Activated CD4-positive, alpha-beta T cell treated with anti-CD3 and anti-CD28 coated beads, Interleukin-2, Interleukin-4, amounts not matched to agents 100 ng/mL and 50 ng/mL, durations not matched to agents 16 hours and 8 hours (primary cell): ENCODE measurements at places on chromosomes 2 and 18.

- no peak for DNase-seq
These were observed 9.6 kb downstream of the CNDP2 start for GRCh38 chr18:74505776-74506175.

GRCh38 chr18:36849288-36850006 is 20.5 kb downstream of the KIAA1328 start:
- DNase-seq: no peak

DNA sequence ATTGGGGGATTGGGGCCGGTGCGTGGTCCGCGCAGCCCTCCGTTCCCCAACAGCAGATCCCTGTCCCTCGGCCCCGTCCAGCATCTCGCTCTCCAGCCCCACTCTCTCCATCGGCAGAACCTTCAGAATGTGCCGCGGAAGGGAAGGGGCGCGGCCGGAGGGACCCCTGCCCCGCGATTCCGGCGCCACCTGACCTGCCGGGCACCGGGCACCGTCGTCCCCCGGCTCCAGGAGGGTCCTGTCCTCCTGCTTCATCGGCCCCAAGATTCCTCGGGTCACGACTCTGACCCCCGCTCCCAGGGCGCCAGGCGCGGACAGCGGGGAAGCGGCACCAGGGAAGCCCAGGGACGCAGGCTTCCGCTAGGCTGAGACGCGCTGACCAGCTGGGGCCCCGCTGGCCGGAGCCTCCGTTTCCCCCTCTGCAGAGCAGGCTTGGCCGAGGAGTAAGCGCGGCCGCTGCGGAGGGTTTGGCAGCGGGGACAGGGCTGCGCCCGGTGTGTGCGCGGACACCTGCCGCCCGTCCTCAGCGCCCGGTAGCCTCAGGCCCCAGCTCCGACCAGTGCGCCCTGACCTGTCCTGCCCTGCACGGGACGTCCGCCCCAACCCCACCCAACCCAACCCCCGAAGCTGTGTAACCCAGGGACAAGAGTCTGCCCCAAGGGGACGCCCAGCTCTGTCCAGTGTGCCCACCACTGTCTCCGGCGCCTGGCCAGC is 16.8 kb upstream of the BOK start:
- no peak for DNase-seq

- DNase-seq: peak; percentile 43
These were observed 17.4 kb downstream of the FBLN7 start for GRCh38 chr2:112155331-112156151.

- no peak for DNase-seq
These were observed at the start of gene CGREF1 for GRCh38 chr2:27118525-27119329. Gene CGREF1 (minus strand): TSS chr2:27119128. CDS start chr2:27104366, 14,762 bp downstream.

DNA sequence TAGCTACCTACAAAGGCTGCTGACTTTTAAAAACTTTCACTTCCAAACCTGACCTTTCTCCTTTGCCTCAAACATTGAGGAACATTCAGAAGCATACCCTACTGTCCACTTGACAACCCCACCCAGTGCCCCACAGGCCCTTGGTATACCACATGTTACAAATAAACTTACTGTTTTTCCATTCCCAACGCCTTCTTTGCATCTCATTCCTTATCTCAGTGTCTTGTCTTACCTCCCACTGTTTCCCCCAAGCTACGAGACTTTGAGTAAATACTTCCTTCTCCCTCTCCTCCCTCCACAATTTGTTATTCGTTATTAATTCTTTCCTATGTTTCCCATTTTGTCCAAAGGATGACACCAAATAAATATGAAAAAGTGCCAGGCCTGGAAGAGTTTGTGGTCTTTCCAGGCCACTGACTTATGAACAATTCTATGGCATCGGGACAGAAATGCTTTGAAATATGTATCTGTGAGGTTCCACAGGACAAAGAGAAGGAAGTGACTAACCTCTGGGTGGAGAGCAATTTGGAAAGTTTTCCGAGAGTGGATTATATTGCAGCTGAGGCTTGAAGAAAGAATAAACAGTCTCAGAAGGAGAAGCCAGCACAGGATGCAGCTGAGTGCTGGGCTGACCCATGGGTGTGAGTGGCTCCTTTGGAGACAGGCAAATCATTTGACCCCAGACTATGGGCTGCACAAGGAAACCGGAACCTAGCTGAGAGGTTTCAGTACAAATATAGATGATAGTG is 409.0 kb downstream of the LPIN1 start:
- no peak for DNase-seq

GRCh38 chr18:54240629-54241107 is 16.2 kb upstream of the MBD2 start:
- DNase-seq: no peak

- no peak for DNase-seq
These were observed 12.0 kb upstream of the GALNT14 start for GRCh38 chr2:31150120-31150670.

GRCh38 chr2:144582651-144583380 is 62.9 kb upstream of the ZEB2 start:
- no peak for DNase-seq

- no peak for DNase-seq
These were observed 97.7 kb upstream of the PGAP1 start for GRCh38 chr2:197024206-197024605.

- DNase-seq: no peak
These were observed 129.0 kb upstream of the MYCN start for GRCh38 chr2:15811367-15811766.

DNA sequence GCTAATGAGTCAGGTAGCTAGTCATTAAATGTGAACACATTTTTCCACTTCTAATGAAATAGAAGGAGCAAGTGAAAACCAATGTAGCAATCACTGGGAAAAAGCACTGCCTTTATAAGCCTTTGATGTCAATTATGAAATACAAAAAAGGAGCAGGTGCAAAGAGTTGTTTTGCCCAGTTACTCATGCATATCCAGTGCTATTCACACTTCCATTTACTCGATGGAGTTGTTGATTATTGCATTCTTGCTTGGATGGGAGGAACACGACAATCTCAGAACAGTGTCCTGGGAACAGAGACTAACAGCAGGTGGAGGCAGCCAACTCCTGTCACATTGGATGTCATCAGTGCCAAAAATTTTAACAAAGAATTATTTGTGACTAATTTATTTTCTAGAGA is 372.5 kb downstream of the CBLN2 start:
- no peak for DNase-seq

GRCh38 chr2:197710424-197711042 is 5.4 kb downstream of the MARS2 start:
- peak; percentile 63 for DNase-seq

- no peak for DNase-seq
These were observed 53.2 kb upstream of the FZD7 start for GRCh38 chr2:201980389-201980821.

DNA sequence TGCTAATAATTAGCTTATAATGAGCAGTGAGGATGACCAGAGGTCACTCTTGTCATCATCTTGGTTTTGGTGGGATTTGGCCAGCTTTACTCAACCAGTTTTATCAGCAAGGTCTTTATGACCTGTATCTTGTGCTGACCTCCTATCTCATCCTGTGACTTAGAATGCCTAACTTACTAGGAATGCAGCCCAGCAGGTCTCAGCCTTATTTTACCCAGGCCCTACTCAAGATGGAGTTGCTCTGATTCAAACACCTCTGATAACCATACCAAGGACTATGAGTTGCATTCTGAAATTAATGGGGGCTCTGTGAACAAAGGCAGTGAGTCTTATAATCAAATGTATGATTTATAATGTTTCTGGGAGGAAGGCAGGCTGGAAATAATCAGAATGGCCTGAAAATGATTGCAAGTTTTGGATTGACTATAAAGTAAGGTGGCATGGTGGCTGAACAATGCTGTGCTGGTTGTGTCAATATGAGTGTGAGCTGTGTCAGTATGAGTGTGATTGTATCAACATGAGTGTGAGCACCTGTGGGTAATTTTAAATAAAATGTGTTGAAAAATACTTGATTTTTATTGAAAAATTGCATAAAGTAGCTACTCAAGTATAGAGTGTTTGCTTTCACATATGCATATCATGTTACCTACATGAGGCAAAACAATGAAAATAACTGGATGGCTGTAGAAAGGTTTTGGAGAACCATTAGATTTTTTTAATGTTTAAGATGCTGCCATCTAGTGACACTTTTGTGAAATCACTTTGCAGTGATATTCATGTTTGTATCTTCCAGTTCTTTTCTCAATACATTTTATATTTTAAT is 103.0 kb downstream of the KYNU start:
- DNase-seq: peak; percentile 59

DNA sequence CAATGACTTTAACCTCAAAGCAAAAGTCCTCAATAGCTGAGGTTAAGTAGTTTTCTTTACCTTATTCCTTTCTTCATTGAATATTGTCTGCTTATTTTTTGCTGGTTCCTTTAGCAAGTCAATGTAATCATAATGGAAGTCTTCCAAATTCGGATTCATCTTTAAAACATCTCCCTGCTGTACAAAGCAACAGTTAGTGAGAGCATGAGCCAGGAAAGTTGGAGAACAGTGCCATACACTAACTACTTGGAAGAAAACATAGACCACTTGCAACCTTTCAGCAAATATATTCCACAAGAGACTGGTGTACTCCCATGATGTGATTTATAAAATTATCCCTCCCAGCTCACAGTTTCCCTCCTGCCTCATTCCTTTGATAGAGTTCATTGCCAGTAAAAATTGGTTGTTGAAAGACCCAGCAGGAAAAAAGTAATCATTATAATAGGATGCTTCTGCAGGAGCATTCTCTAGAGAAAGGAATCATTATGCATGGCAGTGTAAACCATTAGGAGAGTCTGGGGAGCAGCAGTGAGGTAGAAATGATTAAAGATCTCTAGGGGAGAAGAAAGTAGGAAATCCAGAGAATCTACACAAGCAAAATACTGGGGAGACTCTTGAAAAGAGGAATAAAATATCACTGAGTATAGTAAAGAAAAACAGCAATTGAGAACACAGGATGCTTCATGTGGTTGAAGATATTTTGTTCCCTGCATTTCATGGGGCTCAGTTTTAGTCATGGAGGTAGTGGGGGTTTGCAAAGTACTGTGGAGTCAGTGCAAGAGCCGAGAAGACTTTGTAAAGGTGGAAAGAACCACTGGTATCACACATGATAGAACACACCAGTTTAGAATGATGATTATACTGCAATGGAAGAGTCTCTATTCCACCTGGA is 38.6 kb upstream of the TTN start:
- no peak for DNase-seq

GRCh38 chr2:3954261-3954660 is 250.9 kb downstream of the DCDC2C start:
- DNase-seq: no peak

GRCh38 chr18:68484241-68484640 is 230.7 kb downstream of the TMX3 start:
- DNase-seq: no peak

DNA sequence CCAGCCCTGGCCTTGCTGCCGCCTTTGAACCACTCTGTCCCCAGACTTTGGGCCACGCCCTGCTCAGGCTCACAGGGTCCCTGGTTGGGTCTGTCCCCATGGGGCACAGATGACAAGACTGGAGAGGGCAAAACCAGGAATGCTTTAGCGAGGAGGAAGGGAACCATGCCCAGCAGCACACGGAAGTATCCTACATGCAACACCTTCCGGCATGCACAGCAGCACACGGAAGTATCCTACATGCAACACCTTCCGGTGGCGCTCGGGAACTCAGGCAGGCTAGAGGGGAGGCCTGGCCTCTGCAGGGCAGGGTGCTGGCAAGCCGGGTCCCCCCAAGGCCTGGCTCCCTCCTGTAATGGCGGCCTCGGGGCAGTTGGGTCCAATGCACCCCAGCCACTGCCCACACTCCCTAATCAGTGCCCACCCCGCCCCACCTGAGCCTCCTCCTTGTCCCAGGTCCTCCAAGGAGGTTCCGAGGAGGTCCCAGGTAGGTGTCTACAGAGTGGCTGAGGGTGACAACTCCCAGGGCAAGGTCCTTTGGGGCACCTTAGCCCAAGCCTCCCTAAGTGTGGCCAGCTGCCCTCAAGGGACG is 33.6 kb upstream of the SNED1 start:
- DNase-seq: no peak

DNA sequence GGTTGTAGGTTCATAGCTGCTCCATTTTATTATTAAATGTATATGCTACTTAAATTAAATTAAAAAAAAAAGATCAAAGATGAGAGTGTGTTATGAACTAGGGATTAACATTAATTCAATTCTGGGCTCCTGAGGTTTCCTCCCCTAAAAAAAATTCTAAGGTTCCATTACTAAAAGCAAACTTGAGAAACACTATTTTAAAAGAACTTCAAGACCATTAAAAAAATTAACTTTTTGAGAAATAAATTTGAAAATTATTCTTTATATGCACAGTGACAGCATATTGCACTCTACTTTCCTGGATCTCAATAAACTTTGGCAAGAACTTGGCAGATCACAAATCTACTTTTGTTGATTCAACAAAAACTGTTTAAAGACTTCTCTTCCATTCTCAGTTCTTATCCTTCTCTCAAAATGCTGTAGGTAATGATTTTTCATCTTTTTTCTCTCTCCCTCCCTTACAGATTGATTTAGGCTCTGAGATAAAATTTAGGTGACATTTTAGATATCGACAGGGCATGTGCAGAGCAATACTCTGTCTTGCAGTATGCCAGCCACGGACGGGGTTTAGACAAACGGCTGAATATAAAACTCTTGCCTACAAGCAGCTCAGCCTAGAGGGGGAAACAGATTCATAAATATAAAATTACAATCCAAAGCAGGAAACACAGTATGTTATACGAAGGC is 592 bp upstream of the MARS2 start:
- DNase-seq: no peak

- DNase-seq: no peak
These were observed 65.9 kb upstream of the SLC1A4 start for GRCh38 chr2:64923385-64923710.

DNA sequence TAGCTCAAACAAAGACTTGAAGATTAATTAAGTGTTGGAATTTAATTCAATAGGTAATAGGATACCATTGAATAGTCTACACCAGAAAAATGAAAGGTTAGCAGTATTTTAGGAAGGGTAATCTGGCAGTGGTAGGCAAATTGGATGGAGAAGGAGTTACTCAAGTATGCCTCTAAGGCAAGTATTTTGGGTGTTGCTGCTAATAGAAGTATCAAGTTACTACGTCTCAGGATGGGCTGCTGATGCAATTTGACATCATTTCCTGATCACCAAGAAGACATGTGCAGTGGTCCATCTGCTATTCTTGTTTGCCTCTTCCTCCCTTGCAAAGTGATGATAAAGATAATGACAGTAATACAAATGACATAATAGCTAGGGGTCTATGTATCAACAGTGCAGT is 485.3 kb downstream of the TGIF1 start:
- no peak for DNase-seq

GRCh38 chr2:98702858-98703620 is 27.9 kb downstream of the MGAT4A start:
- DNase-seq: no peak

GRCh38 chr18:70553936-70554260 is 265.1 kb downstream of the SOCS6 start:
- DNase-seq: no peak

- DNase-seq: no peak
These were observed 325.3 kb downstream of the LNPK start for GRCh38 chr2:175676813-175677212.

DNA sequence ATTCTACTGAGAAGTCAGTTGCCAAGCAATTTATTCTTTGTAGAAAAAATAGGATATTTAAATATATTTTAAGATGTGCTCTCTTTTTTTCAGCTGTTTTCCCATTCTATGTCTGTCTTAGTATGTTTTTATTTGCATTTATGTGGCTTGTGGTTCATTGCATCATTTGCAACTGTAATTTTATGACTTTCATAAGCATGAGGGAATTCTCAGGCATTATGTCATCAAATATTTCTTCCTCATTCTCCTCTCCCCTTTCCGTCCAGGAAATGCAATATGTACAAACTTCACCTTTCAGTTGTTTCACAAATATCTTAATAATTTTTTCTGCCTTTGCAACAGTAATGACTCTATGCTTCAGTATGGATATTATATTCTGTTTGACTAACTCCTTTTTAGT is 560.2 kb upstream of the LRATD1 start:
- no peak for DNase-seq

- DNase-seq: no peak
These were observed 11.9 kb upstream of the NDUFV2 start for GRCh38 chr18:9090578-9090977.
